Stimulated activated CD8-positive, alpha-beta memory T cell treated with anti-CD3 and anti-CD28 coated beads, Interleukin-4, amount 100 ng/mL, for 1 hour (primary cell): ENCODE measurements at places on chromosomes 1 and 21.

GRCh38 chr1:66633159-66633558 lies 99.2 kb downstream of the SGIP1 start:
- no peak for DNase-seq

DNA sequence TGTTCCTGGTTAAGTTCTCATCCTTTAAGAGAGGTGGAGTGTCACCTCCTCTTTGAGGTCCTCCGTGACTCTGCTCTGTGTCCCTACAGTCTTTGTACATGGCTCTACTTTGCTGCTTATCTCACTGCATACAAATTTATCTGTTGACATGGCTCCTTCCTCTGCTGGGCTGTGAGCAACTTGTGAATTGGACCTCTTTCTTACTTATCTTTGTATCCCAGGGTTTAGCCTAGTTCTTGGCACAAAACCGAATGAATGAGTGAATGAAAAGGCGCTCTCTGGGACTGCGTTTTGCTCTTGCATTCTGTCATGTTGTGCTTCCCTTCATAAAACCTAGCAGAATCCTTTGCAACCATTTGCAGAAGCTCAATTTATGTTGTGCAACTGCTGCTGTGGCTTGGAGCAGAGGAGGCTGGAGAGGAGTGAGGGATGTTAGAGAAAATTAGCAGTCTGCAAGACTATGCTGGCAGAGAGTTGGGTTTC lies 12.4 kb downstream of the SLC26A9 start:
- no peak for DNase-seq

- DNase-seq, result no peak
These were observed 46.0 kb downstream of the KCNJ6 start for GRCh38 chr21:37870221-37870620.

GRCh38 chr1:186828611-186829454 lies at the start of gene PLA2G4A:
Gene PLA2G4A, plus strand, starts transcription at chr1:186828949. Its CDS starts 25,406 bp downstream, at chr1:186854355.
- DNase-seq, result no peak

DNA sequence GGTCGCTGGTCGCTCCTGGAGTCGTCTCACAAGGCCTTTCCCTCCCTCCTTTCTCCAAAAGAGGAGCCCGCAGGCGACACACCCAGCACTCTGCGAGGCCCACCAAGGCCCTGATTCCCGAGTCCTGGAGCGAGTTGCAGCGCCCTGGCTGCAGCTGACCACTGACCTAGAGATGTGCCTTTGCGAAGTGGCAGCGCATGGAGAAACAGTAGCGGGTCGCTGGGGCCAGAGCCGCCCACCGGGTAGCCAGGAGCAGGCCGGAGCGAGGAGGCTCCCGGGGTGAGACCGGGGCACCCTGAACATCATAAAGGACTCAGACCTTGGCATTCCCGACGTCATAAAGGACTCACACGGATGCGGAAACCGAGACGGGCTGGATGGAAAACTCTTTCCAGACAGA lies 10.3 kb upstream of the NBPF11 start:
- DNase-seq, result no peak

- DNase-seq, result no peak
These were observed 4.5 kb upstream of the COP1 start for GRCh38 chr1:176211396-176212165.

DNA sequence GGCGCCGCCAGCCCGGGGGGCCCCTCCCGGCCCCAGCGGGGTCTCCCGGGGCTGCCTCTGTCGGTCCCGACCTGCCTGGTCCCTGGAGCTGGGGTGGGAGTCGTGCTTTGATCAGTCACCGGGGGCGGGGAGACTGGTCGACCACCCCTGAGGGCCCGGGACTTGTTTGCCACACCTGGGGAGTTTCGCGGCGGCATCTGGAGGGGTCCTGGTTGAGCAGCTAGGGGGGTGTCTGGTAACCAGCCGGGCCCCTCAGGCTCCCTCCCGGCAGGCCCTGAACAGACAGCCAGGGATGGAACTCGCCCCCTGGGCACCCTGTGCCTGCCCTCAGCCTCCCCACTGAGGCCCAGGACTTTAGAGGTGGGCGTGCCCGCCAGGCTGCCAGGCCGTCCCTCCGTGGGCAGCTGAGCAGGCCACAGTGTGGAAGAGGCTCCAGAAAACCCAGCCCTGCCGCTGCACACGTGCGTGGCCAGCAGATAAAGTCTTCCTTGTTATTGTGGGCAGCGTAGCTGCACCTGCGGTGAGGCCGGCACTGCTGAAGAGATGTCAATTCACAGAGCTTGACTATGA lies 13.3 kb upstream of the SAMD11 start:
- DNase-seq, result no peak

DNA sequence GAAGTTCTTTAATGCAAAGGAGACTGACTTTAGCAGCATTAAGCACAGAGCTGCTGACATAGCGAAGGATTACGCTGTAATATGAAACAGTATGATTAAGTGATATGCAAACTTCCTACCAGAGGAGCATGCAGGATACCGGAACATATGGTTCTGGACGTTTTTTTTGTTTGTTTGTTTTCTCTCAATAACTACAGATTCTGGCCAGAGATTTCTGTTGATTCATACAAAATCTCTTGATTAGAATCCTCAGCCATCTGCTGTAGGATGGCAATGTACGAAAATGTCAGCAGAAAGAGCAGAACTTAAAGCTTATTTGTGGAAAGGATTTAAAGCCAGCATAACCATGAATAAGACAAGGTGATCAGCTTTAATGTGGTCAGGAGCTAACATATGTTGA lies 970.7 kb downstream of the KCNT2 start:
- no peak for DNase-seq

DNA sequence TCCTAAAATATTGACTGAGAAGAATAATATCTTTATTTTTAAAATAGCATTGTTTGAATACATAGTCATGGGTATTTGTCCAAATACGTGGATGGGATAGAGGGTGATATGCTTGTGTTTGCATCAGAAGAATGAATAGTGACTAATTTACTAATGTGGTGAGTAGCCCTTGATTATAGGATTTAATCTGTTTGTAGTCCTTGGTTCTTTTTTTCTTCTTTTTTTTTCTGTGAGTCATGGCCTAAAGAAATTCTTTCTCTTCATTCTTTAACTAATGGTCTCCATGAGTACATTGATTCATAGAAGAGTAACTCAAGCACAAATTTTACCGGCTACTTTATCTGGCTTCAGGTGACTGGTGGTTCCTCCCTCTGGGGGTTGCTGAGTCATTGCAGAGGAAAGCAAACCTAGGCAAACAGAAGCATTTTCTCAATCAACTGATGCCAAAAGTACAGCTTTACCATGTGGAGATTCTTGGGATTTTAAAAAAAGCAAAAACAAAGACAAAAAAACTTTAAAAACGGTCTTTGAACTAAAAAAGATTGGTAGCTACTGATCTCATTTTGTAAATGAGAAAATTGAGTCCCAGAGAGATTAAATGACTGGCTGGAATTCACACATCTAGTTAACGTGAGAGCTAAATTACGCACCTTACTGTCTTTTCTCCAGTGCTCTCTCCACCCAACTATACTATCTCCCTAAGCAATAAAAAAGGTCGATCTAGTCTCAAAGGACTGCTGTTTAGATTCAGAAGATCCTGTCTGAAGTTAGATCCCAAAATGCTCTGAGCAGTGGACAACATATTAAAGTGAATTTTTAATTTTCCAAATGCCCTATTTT lies 40.5 kb downstream of the AK5 start:
- DNase-seq, result no peak

DNA sequence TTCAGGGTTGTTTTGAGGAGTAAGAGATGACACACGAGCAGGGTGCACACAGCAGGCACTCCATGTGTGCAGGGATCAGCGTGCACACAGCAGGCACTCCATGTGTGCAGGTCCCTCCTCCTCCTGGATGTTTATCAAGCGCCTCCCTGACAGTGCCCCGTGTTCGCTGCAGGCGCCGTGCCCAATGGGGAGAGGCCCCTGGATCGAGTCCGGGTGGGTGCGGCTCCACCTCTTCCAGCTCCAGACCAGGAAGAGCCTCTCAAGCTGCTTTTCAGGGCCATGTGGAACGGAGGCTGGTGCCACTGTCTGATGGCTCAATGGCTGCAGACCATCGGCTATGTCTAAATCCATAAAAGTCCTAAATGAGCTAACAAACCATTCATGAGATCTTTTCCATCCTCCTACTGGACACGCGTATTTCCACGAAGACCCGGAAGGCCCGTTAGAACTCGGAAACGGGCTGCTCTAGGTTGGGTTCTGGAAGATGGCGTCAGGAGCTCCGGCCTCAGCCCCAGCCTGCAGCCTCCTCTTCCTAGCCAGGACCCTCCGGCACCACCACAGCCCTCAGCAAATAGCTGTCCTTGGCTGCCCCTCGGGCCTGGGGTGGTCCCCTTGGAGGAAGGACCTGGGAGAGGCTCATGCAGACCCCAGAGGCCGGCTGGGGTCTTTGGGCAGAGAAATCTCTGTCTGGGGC lies 36.0 kb downstream of the RRP1 start:
- no peak for DNase-seq

- DNase-seq, result no peak
These were observed 185.3 kb upstream of the POU3F1 start for GRCh38 chr1:38231941-38232340.

GRCh38 chr1:78743626-78744025 lies 94.0 kb downstream of the IFI44 start:
- DNase-seq, result no peak

DNA sequence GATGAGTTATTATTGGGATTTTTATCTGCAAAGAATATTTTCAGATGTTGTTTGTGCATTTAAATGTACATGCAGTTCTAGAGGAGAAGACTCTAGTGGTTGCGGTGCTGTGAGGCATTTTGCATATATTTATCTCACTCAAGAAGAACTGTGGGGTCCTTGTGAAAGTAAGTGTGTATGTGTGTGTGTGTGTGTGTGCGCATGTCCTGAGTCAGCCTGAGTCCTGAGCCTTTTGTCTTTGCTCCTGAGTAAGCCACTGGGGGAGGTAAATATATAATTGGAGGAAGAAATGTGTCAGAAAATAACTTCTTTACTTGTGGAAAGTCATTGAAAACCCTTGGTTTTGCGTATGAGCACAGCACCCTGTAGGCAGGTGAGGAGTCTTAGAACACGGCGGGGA lies 55.6 kb upstream of the CD34 start:
- no peak for DNase-seq
